ENCODE measurements at places on chromosomes 4 and X.

DNA sequence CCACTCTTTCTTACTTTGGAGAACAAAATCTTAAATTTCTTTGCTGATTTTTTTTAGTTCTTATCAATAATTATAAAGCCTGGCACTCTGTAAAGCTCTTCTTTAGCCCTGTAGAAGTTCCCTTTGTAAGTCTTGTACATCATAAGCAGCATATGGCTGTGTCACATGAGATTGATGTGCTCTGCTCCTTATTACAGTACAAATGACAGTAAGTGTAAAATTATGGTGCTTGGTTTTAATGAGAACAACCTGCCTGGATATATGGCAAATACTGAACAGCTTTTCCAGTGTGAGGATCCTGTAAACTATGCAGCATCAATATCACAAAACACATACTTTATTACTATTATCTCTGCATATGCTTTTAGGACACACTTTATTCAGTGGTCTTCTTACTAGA is 145.9 kb upstream of the GNPDA2 start:
- DNase-seq: no peak

DNA sequence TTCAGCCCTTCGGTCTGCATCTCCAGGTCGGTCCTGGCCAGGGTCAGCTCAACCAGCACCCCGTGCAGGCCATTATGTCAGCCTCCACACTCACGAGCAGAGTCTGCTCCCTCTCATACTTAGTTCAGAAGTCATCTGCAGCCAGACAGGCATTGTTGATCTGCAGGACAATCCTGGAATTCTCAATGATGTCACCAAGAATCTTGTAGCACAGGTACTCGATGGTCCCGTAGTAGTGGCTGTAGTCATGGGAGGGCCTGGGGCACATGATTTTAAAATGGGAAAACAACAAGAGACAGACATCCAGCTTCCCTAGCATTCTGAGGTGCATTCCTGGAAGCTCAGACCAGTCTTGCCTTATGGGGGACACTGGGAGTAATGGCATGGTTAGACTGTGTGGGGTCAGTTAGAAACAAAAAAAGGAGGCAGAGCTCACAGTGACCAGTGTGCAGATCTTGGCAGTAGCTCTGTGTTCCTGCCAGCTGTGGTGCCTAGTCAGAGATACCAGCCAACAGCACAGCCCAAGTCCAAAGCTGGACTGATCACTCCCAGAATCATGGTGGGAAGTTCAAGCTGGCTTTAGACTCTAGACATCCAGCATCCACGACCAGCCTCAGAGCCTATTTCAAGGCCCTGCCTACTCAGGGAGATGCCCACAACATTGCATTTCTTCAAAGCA is 31.9 kb downstream of the LRIT3 start:
- no peak for DNase-seq

DNA sequence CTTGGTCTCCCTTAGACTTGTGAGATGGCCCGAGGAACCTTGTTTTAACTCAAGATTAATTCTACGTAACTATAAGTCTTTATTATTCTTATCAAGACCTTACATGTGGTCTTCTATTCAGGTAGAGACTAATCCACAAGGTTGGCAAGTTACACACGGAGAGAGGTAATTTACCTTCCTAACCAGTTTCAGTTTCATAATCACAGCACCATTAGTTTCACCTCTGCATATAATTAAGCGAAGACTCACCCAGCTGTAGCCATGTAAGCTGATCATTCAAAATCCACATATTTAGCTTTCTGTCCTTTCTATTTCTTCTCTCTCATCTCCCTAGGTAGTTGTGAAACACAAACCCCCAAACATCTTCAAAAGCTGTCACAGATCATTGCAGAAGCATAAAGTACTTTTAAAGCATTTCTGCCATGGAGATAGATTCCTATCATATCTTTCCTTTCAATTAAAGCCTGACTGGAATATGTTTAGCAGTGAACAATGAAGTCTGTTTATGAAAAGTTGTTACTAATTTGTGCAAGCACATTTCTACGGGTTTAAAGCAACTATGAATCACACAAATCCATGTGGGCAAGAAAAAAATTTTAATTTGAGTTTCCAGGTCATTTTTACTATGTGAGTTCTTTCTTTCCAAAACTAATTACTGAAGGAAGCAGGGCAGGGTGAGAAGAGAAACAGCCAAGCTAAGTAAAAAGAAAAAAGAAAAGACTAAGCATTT is 78.5 kb downstream of the BTC start:
- no peak for DNase-seq

GRCh38 chrX:69149466-69150280 is 15.6 kb downstream of the PJA1 start:
- DNase-seq: no peak

GRCh38 chr4:42655921-42656678 is 805 bp downstream of the ATP8A1 start:
- no peak for DNase-seq

- peak; percentile 51 for DNase-seq
Measured at GRCh38 chr4:158966091-158966490, 136.8 kb upstream of the RAPGEF2 start.

DNA sequence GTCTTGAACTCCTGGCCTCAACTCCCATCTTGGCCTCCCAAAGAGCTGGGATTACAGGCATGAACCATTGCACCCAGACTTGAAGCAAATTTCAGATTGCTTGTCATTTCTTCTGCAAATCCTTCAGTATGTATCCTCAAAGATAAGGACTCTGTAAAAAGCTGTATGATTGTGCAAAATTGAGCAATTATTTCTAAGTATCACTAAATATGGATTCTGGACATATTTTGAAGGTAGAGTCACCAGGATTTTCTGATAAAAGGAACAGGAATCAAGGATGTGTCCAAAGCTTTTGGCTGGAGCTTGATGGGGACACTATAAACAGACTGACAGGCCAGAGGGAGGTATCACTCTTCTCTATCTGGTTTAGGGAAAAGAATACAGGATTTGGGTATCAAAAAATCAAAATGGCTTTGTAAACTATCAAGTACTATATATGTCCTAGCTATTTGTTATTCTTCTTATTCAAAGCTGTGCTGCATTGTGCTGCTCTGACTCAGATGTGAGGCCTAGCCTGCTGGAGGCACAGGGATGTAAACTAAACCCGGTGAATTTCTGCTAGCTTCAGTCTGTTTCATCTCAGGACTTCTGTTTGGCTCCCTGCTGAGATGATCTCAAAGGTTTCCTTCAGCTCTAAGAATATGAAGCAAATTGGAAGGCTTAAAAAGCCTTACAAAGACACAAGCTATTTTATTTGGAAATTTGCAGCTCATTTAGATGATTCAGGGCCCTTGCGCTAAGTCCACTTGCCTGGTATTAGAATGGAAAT is 8.3 kb downstream of the RPS4X start:
- peak; percentile 51 for DNase-seq

GRCh38 chrX:14832151-14832550 is 40.7 kb downstream of the FANCB start:
- DNase-seq: peak; percentile 74

Measured in fibroblast of skin of scalp (primary cell).